ENCODE measurements at places on chromosomes 16 and 17. TPM values are rescaled to one million over a fixed set of nuclear protein-coding genes. Genes with fewer than 3 reads are reported as not detected.

IRF8 gene
- total RNA-seq, result 0.38 TPM

ALDH3A1 gene
- total RNA-seq, result 958 TPM

TAOK1 gene
- 15.2 TPM for total RNA-seq

TBX2 gene
- 6.6 TPM for total RNA-seq

PLXDC1 gene
- 0.27 TPM for total RNA-seq

CSH2 gene
- not detected for total RNA-seq

ACE gene
- total RNA-seq, result 0.64 TPM

DUXB gene
- total RNA-seq, result not detected

TELO2 gene
- total RNA-seq, result 23.9 TPM

TUBB3 gene
- total RNA-seq, result 235 TPM

VASN gene
- total RNA-seq, result 7.5 TPM

DNAAF1 gene
- total RNA-seq, result 0.20 TPM

ZPBP2 gene
- total RNA-seq, result not detected

KRT17 gene
- total RNA-seq, result 1.3 TPM

SYT17 gene
- total RNA-seq, result 13.6 TPM

PPP1R27 gene
- 0.10 TPM for total RNA-seq

PYDC1 gene
- not detected for total RNA-seq

LGALS9B gene
- total RNA-seq, result not detected

CFDP1 gene
- total RNA-seq, result 56.1 TPM

ASGR1 gene
- 1.2 TPM for total RNA-seq

CTDNEP1 gene
- total RNA-seq, result 226 TPM

DNAH9 gene
- total RNA-seq, result 0.02 TPM

CHST4 gene
- total RNA-seq, result 0.10 TPM

TM4SF5 gene
- total RNA-seq, result 1.0 TPM

KRT27 gene
- not detected for total RNA-seq

PRDM7 gene
- not detected for total RNA-seq

GLIS2 gene
- total RNA-seq, result 32.9 TPM

HOXB7 gene
- total RNA-seq, result 33.6 TPM

Measured in A549 treated with CORT108297 at 1 μM for 4 hours (cell line).